ENCODE measurements at places on chromosomes 6 and 20.

DNA sequence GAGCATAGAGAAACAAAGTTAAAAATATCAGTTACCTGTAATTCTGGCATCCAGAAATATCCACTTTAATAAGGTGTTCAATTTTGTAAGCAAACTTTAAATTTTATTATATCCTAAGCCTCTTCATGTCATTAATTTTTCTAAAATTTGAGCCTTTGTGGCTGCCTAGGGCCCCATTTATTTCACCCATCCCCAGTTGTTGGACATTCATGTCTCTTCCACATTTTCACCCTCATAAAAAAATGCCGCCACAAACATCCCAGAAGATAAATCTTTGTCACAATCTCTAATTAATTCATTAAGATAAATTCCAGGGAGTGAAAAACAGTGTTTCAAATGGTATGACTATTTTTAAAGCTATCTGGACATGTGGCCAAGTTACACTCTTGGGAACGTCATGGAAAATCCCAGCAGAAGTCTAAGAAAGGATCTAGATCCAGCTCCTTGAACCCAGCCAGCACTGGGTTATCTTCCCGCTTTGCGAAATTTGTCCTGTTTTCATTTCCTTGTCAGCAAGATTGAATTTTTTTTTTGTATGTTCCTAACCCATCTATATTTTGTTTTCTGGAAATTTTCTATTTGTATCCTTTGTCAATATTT, 97.2 kb downstream of the TMEM242 start:
- DNase-seq: no peak

GRCh38 chr6:836276-836853, 143.4 kb upstream of the EXOC2 start:
- DNase-seq: no peak

GRCh38 chr6:89927791-89928550, 33.7 kb downstream of the GJA10 start:
- no peak for DNase-seq

GRCh38 chr6:75113446-75113845, 92.4 kb downstream of the COL12A1 start:
- no peak for DNase-seq

DNA sequence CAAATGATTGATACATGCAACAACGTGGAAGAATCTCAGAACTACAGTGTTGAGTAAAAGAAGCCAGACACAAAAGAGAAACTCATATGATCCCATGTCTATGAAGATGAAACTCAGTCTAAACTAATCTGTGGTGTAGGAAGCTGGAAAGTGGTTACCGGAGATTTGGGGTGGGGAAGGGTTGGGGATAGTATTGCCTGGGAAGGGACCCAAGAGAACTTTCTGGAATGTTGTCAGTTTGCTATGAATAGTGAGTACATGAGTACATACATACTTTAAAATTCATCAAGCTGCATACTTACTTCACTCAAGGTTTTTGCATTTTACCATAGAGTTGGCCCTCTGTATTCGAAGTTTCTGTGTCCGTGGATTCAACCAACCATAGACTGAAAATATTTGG, 106.0 kb downstream of the SAMD5 start:
- DNase-seq: no peak

DNA sequence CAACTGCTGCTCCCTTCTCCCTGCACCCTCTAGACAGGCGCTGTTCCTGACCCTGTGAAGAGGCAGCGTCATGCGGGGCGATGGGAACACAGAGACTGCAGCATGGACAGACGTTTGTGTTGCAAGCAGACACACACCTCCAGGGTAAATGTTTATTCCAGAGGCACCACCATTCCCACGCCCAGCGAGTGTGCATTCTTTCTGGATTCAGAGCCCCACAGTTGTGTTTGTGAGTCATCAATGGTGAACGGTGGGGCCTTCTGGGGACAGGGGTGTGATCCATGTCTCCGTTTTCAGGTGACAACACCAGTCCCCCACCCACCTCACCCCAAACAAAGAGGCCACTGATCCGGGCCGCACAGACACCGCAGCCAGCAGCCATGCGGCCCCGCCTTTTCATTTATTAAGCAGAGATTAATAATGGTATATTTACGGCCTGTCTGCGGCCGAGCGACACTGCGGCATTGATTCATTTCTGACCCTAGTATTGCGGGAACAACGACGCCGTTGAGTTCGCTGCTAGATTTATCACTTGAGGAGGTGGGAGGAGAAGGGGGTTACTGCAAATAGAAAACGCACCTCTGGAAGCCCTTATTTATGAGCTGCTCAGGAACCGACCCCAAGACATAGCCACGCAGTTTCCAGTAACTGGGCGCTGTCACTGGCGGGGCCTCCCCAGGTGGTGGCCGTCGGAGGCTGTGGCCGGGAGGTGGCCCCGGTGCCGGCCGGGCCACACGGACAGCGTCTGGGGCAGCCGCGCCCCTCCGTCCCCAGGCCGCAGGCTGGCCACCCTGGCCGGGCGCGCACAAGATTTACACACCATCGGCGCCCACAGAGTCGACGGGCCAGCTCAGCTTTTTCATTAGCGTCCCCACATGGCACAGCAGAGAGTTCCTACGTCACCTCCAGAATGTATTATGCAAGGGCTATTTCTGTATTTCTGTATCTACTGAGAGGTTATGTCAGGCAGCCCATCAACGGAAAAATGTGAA, 367.6 kb downstream of the THBS2 start:
- no peak for DNase-seq

- DNase-seq: no peak
Observed at GRCh38 chr20:6502999-6503398, 264.5 kb upstream of the BMP2 start.

- DNase-seq: no peak
Observed at GRCh38 chr20:54140927-54141566, 32.7 kb downstream of the CYP24A1 start.

DNA sequence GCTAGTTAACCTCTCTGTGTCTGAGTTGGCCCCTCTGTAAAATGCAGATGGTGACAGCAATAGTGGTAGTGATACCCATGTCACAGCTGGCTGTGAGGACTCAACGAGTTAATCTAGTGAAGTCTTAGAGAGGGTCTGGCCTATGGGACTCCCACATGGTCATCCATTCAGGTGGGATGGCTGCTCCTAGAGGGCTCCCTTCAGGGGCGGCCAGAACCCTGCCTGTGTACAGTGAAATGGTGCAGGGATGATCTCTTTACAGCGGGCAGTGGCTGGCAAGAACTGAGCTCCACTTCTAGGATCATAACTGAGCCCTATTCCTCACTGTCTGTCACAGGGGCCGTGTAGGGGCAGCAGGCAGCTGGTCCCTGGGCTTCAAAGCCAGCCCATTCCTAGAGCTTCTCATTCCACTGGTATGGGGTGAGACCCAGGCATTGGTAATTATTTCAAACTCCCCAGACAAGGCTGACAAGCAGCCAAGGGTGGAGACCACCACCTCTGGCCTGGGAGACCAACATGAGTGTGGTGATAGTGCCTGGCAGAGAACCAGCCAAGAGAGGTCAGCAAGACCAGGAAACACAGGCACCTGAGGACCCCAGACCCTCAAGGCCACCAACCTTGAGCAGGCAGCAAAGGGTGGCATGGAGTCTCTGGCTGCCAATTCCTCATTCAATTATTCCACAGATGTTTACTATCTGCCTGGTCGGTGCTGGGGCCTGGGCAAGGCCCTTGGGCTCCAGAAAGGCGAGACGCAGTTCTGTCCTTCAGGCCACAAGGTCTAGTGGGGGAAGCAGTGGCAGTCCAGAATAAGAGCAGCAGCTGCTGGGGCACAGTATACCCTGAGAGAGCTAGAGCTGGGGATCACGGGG, 103.4 kb downstream of the MRPL14 start:
- no peak for DNase-seq

- no peak for DNase-seq
Observed at GRCh38 chr20:50716518-50716917, 14.9 kb upstream of the PARD6B start.

DNA sequence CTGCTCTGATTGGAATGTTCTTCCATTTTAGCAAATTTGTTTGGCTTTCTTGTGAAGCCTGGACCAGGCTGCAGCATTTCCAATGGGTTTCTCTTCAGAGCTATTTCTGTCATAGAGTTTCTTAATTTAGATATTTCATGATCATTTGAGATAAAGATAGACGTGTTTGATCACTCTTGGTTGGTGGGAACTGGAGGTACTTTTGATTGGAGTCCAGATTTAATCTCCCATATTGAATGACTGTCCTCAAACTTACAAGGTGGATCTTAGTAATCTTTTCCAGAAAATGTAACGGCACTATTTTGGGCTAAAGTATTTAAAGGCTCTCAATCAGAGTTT, 29.2 kb downstream of the RNF144B start:
- DNase-seq: no peak

GRCh38 chr20:17825960-17826843, 126.4 kb downstream of the BANF2 start:
- DNase-seq: no peak

- no peak for DNase-seq
Observed at GRCh38 chr6:34239500-34239825, 2.8 kb downstream of the HMGA1 start.

- DNase-seq: no peak
Observed at GRCh38 chr6:342832-343179, 48.7 kb upstream of the IRF4 start.

DNA sequence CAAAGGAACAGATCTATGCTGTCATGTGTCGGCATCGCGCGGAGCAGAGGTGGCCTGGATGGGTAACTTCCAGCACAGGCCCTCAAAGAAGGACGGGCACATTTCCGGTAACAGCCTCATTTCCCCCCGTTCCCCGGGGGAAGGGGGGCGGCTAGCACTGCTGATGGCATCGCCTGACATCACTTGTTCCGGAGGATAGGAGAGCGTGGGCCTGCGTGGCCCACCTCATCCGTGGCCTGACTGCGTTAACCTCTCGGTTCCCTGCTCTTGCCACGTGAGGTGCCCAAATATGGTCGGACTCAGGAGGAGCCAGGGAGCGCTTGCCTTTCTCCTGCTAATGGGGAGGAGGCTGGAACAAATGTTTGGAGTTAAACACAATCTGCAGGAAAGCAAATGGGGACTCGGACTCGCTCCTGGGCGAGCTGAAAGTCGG, at the start of gene AKAP12:
Gene AKAP12, plus strand, starts transcription at position 365 of the 433 bp plus-strand sequence. CDS start 596 bp downstream, outside the sequence.
- DNase-seq: no peak

- no peak for DNase-seq
Observed at GRCh38 chr6:15969236-15969778, 159.6 kb upstream of the MYLIP start.

GRCh38 chr6:106637051-106637716, 7.8 kb downstream of the QRSL1 start:
- DNase-seq: no peak

- DNase-seq: no peak
Observed at GRCh38 chr6:16200321-16200883, 38.0 kb upstream of the GMPR start.

DNA sequence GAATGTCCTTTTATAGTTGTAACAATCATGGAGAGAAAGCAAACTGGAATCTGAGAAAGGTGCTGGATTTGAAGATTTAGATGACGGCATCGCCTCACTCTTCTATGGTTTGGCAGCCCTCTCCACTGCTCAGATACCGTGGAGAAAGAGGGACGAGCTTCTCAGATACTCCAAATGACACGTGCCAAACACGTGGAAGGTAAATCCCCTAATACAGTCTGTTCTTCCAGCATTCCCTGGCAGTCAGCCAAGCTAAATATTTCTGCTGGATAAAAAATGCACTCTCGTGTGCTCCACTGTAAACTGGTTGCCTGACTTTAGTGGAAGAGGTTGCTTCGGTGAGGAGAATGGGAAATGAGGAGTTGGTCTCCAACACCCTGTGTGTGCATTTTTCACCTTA, 16.7 kb upstream of the PRDM1 start:
- DNase-seq: no peak

DNA sequence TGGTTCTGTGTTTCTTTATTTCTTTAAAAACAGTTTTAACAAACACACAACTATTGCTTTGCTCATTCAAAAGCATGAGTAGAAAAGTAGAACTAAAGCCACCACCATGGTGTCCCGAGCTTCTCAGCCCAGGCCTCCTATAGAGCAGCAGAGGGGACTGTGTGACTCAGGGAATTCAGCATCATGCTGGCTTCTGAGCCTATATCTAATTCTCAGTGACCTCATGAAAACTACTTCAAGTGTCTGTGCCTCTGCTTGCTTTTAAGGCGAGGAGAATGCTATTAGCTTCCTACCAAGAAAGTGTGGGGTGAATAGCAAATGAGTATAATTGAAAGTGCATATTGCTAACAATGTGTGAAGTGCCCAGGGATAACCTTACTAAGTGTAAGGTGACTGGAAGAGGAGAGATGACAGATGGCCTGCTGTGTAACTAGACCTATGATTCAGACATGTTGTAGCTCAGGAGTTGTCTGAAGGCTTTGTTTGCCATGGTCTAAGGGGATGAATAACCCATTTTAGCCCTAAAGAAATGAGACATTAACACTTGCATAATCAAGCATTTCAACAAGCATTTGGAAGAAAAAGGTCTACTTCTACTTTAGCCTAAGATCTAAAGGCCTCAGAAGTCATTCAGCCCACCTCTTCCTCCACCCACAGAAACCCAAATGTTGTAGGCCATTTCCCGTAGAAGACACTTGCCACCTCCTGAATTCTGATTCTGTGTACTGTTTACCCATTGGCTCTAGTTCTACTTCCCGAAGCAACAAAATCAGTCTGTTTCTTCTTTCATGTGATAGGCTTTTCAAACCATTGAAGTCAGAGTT, 121.5 kb upstream of the ARG1 start:
- DNase-seq: no peak

GRCh38 chr20:62378215-62378614, 8.7 kb upstream of the RPS21 start:
- no peak for DNase-seq

DNA sequence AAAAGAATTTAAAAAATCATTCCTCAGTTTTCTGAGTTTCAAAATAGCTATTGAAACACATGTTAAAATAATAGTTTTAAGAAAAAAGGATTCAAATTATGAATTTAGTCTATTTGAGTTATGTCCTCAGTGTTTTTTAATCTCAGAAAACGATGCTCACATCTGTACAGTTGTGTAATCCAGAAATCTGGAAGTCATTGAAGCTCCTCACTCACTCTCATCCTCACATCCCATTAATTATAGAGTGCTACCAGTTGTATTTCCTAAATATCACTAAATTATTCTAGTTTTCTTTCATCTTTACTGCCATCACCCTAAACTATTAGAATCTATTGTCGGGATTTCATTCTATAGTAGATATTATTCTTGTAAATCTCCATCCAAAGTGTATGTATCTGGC, 234.7 kb upstream of the RIMS1 start:
- no peak for DNase-seq

DNA sequence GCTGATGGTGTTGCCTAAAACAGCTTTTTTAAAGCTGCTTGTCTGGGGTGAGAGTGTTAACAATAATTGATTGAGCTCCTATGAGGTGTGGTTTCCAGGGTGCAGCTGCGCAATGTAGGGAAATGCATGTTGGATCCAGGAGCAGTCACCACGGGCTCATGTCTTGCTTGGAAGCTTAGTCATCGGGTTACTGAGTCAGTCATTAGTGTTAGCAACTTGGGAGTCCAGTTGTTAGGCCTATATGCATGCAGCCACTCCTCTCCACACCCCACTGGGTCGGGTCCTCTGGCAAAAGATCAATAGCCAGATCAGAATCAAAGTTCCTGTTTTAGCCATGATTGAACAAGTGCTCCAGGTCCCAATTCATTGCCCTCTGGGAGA, 271.7 kb upstream of the CHD6 start:
- no peak for DNase-seq

- DNase-seq: no peak
Observed at GRCh38 chr6:139391709-139392108, 17.3 kb upstream of the CITED2 start.

GRCh38 chr6:99350573-99350972, 1.1 kb upstream of the FAXC start:
- DNase-seq: no peak

- DNase-seq: no peak
Observed at GRCh38 chr6:31692353-31692752, 10.8 kb downstream of the ABHD16A start.

Data from T1000 (cell line).